ENCODE measurements at places on chromosomes 11 and 22.

DNA sequence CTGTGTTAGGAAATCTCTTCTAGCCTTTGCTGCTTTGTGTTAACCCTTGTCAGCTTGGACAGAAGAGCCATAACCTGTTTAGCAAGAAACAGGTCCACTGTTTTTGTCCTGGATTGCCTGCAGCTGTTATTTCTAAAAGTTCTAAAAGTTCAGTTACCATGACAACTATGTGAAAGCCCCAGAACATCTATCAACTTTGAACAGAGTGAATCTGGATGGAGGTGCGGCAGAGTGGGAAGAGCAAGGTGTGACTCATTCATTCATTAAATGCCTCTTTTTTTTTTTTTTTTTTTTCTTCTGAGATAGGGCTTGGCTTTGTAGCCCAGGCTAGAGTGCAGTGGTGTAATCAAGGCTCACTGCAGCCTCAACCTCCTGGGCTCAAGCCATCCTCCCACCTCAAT, 50.5 kb downstream of the RBX1 start:
- no peak for DNase-seq

- DNase-seq: no peak
Observed at GRCh38 chr11:17636721-17637120, 82.7 kb upstream of the MYOD1 start.

DNA sequence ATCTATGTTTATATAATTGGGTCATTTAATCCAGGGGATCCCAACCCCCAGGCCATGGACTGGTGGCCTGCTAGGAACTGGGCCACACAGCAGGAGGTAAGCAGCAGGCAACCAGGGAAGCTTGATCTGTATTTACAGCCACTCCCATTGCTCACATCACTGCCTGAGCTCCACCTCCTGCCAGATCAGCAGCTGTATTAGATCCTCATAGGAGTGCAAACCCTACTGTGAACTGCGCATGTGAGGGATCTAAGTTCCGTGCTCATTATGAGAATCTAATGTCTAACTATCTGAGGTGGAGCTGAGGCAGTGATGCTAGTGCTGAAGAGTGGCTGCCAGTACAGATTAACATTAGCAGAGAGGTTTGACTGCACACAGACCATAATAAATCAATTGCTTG, 32.8 kb downstream of the MS4A2 start:
- DNase-seq: peak; percentile 71

GRCh38 chr11:122069707-122070360, 46.2 kb downstream of the BLID start:
- peak; percentile 91 for DNase-seq

DNA sequence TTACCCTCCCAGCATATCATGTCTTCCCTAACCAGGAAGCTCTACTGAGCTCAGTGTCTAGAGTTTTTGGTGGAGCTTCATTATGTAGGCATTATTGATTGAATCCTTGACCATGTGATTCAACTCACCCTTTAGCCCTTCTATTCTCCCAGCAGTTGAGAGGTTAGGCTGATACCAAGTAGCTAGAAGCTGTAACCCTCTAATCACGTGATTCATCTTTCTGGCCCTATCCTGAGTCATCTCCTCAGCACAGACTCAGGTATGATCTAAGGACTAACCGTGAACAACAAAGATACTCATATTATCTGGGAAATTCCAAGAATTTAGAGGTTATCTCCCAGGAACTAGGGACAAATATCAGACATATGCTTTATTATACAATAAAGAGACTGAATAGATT, 625.5 kb downstream of the JRKL start:
- no peak for DNase-seq

Data from stomach (tissue), 19 donors.